ENCODE measurements at places on chromosomes 5 and 9.

DNA sequence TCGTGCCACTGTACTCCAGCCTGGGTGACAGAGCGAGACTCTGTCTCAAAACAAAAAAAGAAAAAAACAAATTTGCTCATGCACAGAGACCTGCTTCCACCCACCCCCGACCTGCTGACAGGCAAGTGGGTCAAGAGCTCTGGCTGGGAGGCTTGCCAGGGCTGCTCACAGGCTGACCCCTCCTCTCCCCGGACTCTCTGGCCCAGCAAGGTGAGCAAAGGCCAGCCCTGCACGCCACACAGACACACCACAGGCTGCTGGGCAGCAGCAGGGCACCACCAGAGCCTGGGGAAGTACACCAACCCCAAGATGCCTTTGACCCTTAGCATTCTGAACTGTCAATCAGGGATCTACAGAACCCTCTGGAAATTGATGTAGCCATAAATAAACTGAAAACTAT lies 29.2 kb downstream of the NSUN2 start:
- DNase-seq, result no peak

- DNase-seq, result peak; percentile 87
Observed at GRCh38 chr5:149452665-149453617, 73.8 kb upstream of the IL17B start.

DNA sequence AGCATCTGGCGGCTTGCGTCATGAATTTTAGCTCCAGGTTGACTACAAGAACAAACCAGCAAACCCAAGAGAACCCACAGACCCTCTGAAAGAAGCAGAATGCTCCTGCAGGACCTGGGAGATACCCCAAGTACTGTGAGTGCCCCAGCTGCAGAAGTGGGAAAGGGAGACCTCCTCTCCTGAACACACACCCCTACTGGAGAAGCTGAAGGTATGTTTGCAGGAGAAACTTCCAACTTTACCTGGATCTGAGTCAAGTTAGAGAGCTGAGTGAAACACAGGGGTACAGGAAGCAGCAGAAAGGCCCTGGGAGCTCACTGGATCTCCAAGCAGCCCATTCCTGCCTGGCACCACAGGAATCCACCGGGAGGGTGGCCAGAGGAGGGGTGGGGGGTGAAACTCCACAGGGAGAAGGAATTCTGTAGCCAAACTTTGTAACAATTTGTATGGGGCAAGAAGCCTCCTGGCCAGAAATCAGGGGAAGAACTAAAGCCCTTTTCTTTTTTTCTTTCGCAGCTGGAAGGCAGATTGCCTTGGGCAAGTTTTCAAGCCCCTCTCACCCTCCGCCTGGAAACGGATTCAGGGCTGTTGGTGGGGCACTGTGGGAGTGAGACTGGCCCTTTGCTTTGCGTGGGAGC lies 576.2 kb downstream of the BNC2 start:
- no peak for DNase-seq

DNA sequence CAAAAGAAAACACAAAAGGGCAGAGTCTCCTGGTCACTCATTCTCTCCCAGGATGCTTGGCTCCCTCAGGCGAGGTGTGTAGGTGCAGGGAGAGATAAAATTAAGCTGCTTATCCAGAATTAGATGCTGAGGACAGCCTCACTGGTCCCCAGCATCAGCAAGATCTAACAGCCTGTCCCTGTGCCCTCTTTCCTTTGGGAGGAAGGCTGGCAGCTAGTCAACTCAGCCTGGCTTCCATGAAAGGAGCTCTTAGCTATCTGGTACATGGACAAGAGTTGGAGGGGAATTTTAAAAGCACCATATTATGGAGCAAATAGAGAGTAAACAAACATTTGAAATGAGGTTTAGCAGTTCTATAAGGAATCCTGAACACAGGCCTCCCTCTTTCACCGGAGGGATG lies 198.5 kb upstream of the PANK3 start:
- DNase-seq, result no peak

GRCh38 chr9:36551910-36552309 lies 20.8 kb upstream of the MELK start:
- DNase-seq, result no peak

DNA sequence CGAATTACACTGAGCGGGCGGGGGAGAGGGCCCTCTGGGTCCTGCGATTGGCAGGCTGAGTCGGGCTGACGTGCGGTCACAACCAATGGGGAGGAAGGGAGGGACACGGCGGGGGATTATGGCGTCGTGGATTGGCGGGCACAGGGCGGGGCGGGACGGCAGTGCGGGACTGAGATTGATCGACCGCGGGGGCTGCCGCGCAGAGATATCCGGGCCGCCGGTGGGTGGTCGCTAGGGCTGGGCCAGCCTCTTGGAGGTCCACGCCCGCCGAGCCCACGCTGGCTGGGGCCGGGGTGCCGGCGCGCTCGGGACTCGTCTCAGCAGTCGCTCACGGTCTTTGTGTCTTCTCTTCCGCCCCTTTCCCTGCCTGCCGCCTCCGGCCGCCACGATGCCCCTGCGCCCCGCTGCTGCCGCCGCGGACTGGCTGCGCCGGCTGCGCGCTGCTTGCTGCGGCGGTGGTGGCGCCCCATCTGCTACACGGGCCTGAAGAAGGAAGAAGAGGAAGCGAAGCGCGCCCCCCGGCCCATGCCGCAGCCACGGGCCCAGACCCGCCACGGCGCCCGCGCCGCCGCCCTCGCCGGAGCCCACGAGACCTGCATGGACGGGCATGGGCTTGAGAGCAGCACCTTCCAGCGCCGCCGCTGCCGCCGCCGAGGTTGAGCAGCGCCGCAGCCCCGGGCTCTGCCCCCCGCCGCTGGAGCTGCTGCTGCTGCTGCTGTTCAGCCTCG lies at the start of gene RGMB:
Gene RGMB (plus strand): TSS at position 200 of the 728 bp plus-strand sequence. CDS start 408 bp downstream, at position 608.
- peak; percentile 99 for DNase-seq

DNA sequence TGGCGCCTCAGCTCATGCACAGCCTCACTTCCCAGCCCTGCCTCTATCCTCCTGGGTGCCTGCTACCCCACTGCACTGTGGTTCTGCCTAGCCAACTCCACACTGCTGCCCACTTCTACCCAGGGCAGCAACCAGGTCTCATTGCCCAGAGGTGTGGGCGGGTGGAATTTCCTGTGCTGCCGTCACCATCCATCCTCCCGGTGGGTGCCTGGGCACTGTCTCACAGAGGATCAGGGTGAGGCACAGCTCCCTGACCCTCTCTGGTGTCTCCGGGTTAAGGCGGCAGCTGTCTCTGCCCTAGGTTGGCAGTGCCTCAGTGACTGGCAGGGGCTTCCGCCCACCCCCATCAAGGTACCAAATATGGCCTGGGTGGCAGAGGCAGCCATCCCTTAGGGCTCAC lies 4.3 kb upstream of the MTMR12 start:
- no peak for DNase-seq

DNA sequence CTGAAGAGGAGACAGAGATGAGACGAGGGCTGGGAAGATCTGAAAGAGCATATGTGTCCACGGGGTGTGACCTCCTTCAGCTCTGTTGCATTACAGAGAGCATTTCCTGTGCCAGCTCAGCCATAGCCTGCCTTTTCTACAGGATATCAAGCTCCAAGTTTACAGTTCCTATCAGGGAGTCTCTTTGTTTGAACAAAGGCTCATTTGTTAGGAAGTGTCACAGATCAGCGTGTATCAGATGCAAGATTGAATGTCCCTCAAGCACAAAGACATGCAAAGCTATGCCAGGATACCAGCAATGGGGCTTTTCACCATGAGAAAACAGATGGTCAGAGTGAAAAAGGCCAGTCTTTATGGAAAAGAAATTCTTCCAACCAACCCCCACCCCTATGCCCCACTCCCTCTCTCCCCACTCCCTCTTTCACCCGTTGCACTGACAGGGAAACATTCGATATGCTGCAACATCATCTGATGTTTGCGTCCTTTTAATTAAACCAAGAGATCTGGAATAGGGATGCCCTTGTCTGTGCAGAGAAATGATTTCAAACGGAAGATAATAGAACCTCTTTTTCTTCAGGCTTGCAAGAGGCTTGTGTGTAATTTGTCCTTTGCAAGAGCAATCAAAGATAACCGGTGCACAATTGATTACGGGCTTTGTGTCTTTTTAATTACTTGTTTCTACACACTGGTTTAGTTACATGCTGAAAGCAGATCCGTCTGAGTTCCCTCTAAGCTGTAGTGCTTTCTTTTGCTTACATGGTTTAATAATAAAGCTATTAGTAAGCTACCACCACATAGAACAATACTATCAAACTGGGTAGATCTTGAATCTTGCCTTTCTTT lies 263.1 kb upstream of the RGMB start:
- peak; percentile 10 for DNase-seq
